GM12878 (cell line): ENCODE measurements at places on chromosomes 13 and 19. TPM values are rescaled to one million over a fixed set of nuclear protein-coding genes. Genes with fewer than 3 reads are reported as not detected.

Gene PSG2
- polyA plus RNA-seq = not detected in 2 replicates

Gene GGN
- not detected in 2 replicates for polyA plus RNA-seq

Gene RNF225
- not detected in 2 replicates for polyA plus RNA-seq

GRCh38 chr13:101341464-101341863, 74.8 kb downstream of the NALCN start:
- H3K36me3 ChIP-seq = no peaks in the 10 kb centered on the region
- no peak for DNase-seq
- no peaks in the 10 kb centered on the region for H3K27me3 ChIP-seq
- no peaks in the 10 kb centered on the region for H3K4me1 ChIP-seq

Gene ADAMTSL5
- 0.83 TPM in 1 of 2 replicates, not detected in the other for polyA plus RNA-seq

GRCh38 chr19:12611361-12611699, 610 bp downstream of the ZNF791 start:
- H3K27me3 ChIP-seq = no peaks in the 10 kb centered on the region
- H3K27ac ChIP-seq = peak overlapping the region; percentile 95
- peak overlapping the region; percentile 96 for H3K4me3 ChIP-seq

DNA sequence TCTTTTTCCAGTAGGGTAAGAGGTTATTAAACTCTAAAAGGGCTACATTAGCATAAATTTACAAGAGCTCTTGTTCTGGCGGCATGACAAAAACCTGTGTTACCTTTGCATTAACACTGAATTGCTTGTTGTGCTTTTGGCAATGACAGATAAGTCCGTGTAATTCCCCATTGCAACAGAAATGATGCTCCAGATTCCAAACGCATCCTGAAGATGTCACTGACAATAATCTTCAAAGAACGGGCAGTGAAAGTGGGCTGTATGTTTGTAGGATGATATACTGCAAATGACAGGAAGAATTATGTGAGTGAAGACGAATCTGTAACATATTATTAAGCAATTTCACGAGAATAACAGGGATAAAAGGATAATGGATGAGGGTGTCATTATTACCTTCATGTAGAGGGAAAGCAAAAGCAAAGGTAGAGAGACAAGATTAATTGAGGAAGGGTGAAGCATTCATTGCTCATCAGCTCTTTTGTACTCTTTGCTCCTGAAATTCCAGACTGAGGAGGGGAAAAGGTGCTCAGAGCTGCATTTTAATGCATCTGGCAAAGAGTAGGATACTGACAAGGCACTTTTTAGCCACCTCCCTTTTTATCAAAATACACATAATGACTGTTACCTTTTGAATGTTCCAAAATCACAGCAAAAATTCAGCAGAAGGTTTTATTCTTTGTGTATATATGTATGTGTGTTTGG, 38.5 kb upstream of the MAB21L1 start:
- H3K27me3 ChIP-seq = no peaks in the 10 kb centered on the region
- H3K4me1 ChIP-seq = no peaks in the 10 kb centered on the region
- no peaks in the 10 kb centered on the region for H3K36me3 ChIP-seq
- no peak for DNase-seq
- H3K27ac ChIP-seq = no peak overlapping the region

DNA sequence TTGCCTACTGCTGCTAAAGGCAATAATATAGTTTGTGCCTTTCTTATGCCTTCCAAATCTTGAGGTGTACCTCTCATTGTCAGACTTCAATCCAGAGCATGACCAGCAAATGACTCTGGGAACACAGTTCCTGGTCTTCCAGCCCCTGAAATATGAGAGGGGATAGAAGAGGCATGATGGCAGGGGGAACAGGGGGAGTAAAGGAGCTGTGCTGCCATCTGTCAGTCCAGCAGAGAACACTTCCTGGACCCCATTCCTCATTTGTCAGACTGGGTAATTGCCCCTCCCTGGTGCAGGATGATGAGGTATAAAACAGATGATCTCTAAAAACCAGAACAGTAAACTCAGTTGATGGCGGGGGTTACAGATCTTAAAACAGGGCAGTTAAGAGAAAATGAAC, 618.7 kb downstream of the DIAPH3 start:
- no peaks in the 10 kb centered on the region for H3K36me3 ChIP-seq
- H3K4me1 ChIP-seq = no peaks in the 10 kb centered on the region
- no peak for DNase-seq
- no peak overlapping the region for H3K4me3 ChIP-seq
- no peaks in the 10 kb centered on the region for H3K27me3 ChIP-seq

Gene ICAM4
- polyA plus RNA-seq = 3.6 and 4.1 TPM in 2 replicates

DNA sequence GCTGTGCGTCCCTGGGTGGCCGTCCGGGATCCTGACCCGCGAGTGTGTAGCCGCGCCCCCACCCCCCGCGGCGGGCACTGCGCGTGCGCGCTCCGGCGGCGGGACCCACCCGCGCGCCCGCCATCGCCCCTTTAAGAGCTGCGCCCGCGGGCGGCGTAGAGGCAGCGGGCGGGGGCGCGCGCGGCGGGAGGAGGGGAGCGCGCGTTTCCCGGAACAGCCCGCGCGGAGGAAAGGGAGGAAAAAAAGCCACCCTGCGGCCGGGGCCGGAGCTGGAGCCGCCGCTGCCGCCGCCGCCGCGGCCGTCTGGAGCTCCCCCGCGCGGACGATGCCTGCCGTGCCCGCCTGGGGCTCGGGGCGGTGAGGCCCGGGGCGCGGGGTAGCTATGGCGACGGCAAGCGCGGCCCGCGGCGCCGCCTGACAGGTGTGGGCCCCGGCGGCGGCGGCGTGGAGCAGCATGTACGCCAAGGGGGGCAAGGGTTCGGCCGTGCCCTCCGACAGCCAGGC, at the start of gene SSBP4:
Gene SSBP4, plus strand, starts transcription at position 204 of the 504 bp plus-strand sequence. Its CDS starts 251 bp downstream, at position 455.
- DNase-seq = no peak
- H3K36me3 ChIP-seq = no peaks in the 10 kb centered on the region
- peak within 1 kb of the TSS; percentile 87 for H3K4me3 ChIP-seq
- H3K27me3 ChIP-seq = no peaks in the 10 kb centered on the region
- peaks cover 70% of the 10 kb centered on the region for H3K4me1 ChIP-seq

- H3K27ac ChIP-seq = peak overlapping the region; percentile 37; the same call in 1 of the 2 replicates
- H3K4me3 ChIP-seq = no peak overlapping the region
- no peaks in the 10 kb centered on the region for H3K36me3 ChIP-seq
- no peaks in the 10 kb centered on the region for H3K27me3 ChIP-seq
- peaks cover 16% of the 10 kb centered on the region for H3K4me1 ChIP-seq
Measured at GRCh38 chr13:100434010-100434763, 154.4 kb downstream of the GGACT start.
